ENCODE measurements at places on chromosomes 7 and 10.

DNA sequence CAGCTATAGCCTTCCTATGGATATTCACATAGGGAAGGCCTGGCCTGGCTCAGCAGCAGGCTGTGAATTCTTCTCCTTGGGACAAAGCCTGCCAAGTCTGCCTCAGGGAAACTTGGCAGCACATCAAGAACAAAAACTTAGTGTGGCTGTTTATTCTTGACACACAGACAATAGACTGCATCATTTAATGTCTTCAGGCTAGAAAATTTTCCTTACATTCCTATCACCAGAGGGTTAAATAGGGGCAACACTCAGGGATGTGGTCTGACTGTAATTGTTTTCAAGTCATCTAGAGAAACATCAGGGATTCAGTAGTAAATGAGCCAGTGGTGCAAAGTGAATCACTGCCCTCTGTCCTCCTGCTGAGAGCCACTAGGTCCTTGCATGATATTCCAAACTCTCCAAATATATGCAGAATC is 137.3 kb downstream of the SEMA3C start:
- DNase-seq, result no peak

- no peak for DNase-seq
These were observed 57.4 kb downstream of the CDK6 start for GRCh38 chr7:92778972-92779371.

GRCh38 chr7:128352153-128352537 is 8.4 kb upstream of the RBM28 start:
- no peak for DNase-seq

DNA sequence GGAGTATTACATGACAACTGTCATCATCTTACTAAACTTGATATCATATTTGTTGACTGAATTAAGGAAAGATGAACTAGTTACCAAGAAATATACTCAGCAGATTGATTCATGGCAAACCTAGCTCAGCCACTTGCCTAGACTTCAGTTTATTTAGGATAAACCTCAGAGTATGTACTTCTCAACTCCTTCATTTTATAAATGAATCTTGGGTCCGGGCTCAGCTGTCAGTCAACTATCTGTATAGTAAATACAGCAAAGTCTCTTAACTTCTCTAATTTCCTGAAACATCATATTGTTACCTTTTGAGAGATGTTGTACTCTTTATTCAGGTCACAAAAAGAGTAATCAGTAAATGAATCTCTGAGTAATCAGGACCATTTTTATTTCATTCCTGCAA is 211.0 kb upstream of the KLF14 start:
- DNase-seq, result no peak

DNA sequence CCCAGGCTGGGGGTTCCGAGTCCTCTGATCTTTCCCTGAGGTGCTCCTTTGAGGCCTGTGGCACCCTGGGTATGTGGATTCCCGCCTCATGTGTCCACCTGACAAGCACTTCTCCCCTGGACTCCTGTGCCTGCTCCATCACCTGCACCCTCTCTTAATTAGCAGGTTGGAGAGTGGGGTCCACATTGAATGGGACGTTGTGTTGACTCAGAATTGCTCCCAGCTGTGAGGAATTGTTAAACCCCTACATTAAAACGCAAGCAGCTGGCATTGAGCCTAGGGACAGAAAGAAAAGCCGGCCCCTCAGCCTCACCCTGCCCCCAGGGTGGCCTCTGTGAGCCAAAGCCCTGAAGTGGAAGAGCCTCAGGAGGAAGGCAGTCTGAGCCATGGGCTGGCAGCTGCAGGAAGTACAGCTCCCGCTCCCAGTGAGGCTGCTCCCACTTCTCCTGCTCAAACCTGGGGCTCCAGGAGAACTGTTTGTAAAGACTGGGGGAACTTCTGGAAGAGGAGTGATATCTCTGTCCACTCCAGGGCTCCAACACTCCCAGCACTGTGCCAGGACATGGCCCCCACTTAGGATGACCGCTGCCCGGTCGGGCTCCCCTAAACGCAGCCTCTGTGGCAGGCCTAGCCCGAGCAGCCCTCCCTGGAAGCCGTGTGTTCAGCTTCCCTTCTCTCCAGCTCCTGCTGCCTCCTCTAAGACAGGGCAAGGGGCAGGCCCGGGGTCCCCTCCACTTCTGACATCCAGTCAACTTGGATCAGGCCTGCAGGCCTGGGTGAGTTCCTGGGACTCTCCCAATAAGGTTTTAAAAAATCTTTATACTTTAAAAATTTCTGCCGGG is 1.8 kb upstream of the OPN4 start:
- DNase-seq, result no peak

- no peak for DNase-seq
These were observed 59.6 kb upstream of the TRIM24 start for GRCh38 chr7:138400400-138400886.

GRCh38 chr7:32518534-32519140 is 23.3 kb downstream of the AVL9 start:
- DNase-seq, result no peak

DNA sequence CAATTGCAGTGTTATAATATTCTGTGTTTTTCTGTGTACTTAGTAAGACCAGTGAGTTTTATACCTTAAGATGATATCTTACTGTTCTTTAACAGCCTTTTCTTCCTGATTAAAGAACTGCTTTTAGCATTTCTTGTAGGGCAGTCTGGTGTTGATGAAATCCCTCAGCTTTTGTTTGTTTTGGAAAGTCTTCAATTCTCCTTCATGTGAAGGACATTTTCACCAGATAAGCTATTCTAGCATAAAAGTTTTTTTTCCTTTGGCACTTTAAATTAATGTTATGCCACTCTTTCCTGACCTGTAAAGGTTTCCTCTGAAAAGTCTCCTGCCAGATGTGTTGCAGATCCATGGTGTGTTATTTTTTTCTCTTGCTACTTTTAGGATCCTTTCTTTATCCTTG is 1059.8 kb downstream of the LRMDA start:
- no peak for DNase-seq

DNA sequence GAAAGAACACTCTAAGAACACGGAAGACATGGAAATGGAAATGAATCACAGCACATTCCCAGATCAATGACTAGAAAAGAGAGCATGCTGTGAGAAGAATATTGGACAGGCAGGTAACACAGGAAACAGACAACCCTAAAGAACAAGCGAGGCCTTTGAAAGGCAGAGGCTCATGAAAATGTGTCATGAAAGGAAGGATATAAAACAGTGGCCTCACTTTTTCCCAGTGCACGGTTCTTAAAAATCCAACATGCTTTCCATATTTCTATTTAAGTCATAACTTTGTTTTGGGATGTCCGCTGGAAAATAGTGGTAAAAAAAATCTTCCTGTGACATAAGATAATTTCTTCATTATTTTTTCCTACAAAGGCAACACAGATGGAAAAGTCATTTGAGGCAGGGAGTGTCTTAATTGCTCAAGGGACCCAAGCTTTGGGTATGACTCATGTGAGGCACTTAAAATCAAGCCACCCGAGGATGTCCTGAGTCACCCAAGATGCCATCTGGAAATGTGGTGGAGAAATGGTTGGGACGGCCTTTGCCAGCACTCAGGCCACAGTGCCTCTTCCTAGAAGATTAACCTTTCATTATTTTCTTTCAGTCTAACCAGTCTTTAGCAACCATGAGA is 17.0 kb downstream of the ITIH5 start:
- no peak for DNase-seq

DNA sequence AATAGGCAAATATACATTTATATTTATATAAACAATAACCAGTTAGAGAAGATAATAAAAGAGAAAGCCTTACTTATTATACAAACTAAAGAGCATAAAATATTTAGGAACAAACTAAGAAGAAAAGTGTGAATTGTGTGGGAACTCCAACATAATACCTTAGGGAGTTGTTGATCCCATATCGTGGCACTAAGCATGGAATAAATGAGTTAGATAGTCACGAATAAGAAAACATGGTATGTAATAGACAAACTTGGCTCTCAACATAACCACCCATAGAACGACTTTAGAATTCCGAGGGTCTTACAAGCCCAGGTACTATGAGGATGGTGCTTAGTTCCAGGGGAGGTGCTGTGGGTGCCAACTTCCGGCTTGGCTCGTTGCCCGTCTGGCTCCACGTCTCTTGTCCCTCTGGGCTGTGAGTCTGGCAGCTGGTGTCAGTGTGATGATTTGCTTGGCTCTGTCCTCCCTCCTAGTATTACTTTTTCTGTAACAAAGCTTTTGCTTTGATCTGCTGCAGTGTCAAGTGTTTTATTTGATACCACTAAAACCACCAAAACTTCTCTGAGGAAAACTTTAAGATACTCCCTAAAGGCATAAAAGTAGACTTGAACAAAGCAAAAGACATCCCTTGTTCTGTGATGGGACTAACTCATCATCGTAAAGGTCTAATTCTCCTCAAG is 9.5 kb upstream of the RBM20 start:
- DNase-seq, result no peak

DNA sequence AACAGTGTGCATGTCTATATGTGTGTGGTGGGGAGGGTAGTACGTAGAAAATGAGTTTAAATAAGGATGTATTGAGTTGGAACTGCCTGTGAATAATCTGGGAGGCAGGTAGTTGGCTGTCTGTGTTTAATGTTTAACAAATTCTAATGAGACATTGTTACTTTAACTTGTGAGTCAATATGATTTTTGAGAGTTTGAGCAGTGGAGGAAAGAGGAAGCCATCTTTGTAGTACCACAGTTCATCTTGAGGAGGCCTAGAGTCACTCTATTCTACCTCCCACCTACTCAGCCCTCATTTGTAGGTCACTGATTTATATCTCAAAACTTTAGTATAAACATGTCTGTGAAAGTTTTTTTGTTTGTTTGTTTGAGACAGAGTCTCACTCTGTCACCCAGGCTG is 129.9 kb upstream of the ITGB1 start:
- DNase-seq, result no peak

- DNase-seq, result no peak
These were observed 88.2 kb upstream of the IMMP2L start for GRCh38 chr7:111650456-111650999.

GRCh38 chr7:94620703-94621118 is 35.2 kb downstream of the SGCE start:
- no peak for DNase-seq
